Stimulated activated naive CD8-positive, alpha-beta T cell treated with anti-CD3 and anti-CD28 coated beads, Interleukin-15, Interleukin-2, amounts not matched to agents 100 U/mL and 50 U/mL, for 24 hours (primary cell): ENCODE measurements at places on chromosomes 3 and 15.

DNA sequence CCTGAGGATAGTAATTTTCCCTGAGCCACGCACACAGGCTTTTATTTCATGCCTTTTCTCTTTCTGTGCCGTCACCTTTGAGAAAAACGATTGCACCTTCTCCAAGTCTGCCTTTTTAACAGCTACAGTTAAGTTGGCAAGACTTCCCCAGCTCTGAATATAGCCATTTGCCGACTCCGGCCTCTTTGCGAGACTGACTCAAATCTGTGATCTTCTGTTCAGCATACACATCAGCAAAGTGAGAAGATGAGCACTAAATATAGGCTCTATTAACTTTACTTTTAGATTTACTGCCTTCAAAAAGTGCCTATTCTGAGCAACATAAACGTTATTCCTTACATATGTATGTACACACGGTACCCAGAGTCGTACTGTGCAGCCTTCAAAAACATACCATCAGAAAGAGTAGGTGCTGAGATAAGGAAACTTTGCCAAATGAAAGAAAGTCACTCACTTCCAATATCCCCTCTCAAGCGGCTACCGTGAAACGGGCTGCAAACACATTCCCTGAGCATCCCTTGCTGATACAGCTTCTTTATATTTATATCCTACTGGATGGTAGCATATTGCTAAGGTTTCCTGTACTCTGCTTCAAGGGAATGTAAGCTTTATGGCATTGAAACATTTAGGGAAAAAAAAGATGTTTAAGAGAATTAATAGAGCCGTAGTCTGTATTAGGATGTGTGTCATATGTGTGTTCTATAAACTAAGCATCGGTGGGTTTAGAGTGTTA lies 283.3 kb upstream of the TPRG1 start:
- DNase-seq = no peak

GRCh38 chr3:168806871-168807270 lies 711.1 kb upstream of the GOLIM4 start:
- DNase-seq = no peak

DNA sequence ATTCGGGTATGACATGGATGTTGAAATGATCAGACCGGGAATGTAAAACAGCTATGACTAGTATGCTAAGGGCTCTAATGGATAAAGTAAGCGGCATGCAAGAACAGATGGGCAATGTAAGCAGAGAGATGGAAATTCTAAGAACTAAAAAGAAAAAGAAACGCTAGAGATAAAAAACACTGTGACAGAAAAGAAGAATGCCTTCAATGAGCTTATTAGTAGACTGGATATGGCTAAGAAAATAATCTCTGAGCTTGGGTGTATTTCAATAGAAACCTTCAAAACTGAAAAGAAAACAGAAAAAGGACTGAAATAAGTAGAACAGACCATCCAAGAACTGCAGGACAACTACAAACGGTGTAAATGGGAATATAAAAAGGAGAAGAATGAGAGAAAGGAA lies 101.2 kb downstream of the HES1 start:
- DNase-seq = no peak

- no peak for DNase-seq
Observed at GRCh38 chr3:72082186-72082715, 297.3 kb upstream of the PROK2 start.

GRCh38 chr3:169241991-169242707 lies 421.4 kb downstream of the MECOM start:
- no peak for DNase-seq

- DNase-seq = no peak
Observed at GRCh38 chr3:97817965-97818364, 3.8 kb upstream of the CRYBG3 start.

- no peak for DNase-seq
Observed at GRCh38 chr3:41365973-41366372, 166.7 kb downstream of the CTNNB1 start.

DNA sequence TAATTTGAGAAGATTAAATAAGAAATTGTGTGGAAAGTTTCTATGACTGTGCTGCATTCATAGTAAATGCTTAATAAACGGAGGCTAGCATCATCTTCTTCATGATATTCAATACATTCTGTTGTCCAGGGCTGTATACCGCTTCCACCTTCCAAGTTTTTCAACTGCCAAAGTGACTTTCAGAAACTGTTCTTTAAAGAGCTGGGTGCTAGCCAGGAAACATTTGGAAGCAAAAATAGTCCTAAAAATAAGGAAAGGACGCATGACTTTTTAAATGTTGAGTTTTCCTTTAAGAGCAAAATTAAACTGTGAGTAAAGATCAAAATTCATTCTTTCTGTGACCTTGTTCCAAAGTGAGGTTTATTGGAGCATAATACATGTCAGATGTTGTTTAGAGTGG lies 9.4 kb upstream of the ERC2 start:
- DNase-seq = no peak

DNA sequence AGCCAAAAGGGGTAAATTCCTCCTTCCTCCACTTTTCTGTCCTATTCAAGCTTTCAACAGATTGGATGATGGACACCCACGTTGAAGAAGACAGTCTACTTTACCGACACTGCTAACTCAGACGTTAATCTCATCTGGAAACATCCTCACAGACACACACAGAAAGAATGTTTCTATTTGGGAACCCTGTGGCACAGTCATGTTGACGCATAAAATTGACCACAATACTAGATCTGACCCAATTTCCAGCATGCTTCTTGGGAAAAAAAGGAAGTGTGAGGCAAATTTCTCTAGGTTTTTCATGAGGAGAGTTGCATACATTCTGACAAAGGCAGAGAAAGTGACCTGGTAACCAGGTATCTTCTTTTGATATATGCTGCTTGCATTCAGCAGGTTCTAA lies 594.1 kb downstream of the FGF12 start:
- DNase-seq = no peak

DNA sequence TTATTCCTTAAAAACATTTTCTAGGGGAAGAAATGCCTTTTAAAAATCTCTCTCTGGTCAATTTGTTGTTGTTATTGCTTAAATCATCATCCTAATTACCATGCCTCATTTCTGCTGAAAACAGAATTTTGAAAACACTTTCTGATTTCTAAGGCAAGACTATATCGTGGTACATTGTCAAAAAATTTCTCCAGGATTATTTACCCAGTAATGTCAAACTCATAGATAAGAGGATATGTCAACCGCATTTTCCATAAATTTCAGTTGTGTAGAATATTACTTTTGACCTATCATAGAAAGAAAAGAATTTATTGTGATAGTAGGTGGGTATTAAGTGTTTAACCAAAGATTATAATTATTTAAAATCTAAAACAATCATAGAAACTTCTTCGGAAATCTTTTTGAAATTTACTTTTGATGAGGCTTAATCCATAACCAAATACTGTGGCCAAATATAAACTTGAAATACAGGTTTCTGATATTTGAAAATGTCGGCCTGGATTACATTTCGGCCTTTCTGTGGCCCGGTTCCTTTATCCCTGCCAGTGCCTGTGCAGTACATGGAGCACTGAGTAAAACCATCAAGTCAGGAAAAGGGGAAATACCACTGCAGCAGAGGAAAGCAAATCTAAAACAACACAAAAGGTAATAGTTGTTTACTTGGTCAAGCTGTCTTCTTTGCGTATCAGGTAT lies 173.4 kb downstream of the MYRIP start:
- DNase-seq = no peak

DNA sequence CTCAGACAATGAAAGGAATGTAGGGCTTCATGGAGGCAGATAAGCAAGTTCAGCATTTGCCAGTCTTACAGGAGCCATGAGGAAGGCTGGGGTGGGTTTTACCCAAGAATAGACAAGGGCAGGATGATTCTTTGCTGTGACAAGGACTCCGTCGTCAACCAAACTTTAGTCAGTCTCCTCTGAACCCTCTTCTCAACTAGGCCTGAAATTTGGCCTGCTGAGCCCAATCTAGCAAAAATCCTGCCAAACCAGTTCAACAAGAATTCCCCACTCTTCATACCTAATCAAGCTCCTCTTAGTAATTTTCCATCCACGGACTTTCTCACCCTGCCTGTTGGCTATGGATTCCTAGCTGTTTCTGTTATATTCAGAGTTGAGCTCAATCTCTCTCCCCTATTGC lies 280.5 kb downstream of the TBL1XR1 start:
- DNase-seq = no peak

- DNase-seq = no peak
Observed at GRCh38 chr15:95832668-95833067, 497.8 kb upstream of the NR2F2 start.

DNA sequence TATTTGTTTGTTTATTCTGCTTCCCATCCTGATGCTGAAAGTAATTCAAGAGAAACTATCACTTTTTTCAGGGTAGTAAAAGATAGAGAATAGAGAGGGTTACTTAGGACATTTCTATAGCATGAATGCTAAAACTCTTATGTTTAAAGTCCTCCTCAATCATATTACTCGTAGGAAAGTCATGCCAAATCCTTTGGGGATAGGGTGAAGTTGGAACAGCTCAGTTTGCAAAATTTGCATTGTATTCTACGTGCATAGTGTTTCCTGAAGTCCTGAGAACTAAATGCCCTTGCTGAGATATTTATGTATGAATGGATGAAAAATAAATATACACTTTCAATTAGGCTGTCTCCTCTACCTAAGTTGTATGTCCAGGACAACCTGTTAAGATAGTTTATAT lies 14.6 kb downstream of the PLSCR5 start:
- DNase-seq = no peak
